Esophagus squamous epithelium (tissue), 5 donors: ENCODE measurements at places on chromosomes 11 and 22. TPM values are rescaled to one million over a fixed set of nuclear protein-coding genes. Genes with fewer than 3 reads are reported as not detected.

Gene WNT11
- total RNA-seq, result 3.2 TPM

Gene KRTAP5-4
- total RNA-seq, result not detected

DNA sequence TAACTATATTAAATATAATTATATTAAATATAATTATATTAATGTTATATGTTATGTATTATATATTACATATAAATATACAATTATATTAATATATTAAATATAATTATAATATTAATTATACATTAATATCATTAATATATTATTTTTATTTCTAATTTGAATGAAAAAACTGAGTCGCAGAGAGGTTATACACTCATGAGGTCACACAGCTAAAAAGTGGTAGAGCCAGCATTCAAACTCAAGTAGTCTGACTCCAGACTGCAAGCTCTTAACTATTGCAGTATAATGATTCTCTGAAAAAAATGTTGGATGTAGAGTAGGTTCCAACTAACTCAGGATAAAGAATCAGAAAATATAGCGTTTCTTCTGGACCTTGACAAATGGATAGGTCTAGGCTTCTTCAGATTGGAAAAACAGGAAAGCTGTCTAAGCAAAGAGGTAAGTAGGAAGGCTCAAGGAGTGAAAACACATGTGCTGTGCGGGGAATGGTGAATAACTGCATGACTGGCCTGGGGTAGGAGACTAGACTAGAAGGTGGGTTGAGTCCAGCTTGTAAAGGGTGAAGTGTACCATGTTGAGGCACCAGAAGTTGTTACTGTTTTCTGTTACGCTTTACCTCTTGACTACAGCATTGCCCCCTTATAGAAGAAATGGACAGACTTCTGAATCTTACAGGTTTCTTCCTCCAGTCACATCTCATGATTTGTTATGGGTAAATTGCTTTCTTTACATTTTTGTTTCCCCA lies 80.3 kb downstream of the TRIM44 start:
- no peak overlapping the region for H3K27ac ChIP-seq
- peaks cover 28% of the 10 kb centered on the region for H3K36me3 ChIP-seq
- no peaks in the 10 kb centered on the region for H3K27me3 ChIP-seq

- DNase-seq, result no peak
- H3K36me3 ChIP-seq, result peaks cover 21% of the 10 kb centered on the region
- no peak overlapping the region for H3K4me3 ChIP-seq
- H3K27me3 ChIP-seq, result no peaks in the 10 kb centered on the region
- H3K27ac ChIP-seq, result no peak overlapping the region
- H3K4me1 ChIP-seq, result no peaks in the 10 kb centered on the region
These were observed 71.3 kb downstream of the PPP2R1B start for GRCh38 chr11:111694851-111695250.

Gene CNIH2
- total RNA-seq, result 0.48 TPM
